ENCODE measurements at places on chromosomes 6 and 20. TPM values are rescaled to one million over a fixed set of nuclear protein-coding genes. Genes with fewer than 3 reads are reported as not detected.
A peak's percentile ranks its signal among the peaks of the same experiment; 100 is the strongest.

GRCh38 chr6:18368277-18369105 is 18.7 kb upstream of the RNF144B start:
- DNase-seq, result no peak

- DNase-seq, result no peak
These were observed 40.3 kb downstream of the STK35 start for GRCh38 chr20:2141600-2142575.

Gene PRR18
- not detected for total RNA-seq

Gene FILIP1
- 2.3 TPM for total RNA-seq

- DNase-seq, result no peak
These were observed 67.2 kb upstream of the SNX9 start for GRCh38 chr6:157755746-157756411.

DNA sequence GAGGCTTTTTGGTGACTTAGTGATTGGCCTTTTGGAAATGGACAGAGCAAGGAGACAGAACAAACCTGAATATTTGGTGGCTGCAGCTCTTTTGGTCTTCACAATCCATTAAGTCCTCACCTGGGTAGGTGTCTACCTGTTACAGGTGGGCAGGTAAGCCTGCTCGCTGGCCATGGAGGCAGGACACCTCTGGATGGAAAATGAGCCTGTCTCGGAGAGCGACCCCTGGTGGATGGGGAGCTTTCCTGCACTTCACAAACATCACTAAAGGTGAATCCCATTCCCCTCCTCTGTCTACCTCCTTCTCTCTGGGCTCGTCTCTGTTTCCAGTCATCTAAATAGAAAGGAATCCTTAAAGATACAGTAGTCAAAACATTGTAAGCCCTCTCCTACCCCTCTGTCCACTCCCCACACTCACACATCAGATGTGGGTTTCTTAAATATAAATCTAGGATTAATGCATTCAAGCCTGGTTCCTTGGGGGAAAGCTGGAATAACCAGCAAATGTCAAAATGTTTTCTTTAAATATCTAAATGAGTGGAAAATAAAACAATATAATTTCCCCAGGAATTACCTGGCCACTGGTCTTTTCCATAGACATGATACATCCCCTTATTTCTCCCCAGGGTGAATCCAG is 304.9 kb downstream of the CDH26 start:
- no peak for DNase-seq

Gene RBBP9
- total RNA-seq, result 17.9 TPM

GRCh38 chr20:43752561-43753301 is 25.9 kb upstream of the GTSF1L start:
- no peak for DNase-seq

DNA sequence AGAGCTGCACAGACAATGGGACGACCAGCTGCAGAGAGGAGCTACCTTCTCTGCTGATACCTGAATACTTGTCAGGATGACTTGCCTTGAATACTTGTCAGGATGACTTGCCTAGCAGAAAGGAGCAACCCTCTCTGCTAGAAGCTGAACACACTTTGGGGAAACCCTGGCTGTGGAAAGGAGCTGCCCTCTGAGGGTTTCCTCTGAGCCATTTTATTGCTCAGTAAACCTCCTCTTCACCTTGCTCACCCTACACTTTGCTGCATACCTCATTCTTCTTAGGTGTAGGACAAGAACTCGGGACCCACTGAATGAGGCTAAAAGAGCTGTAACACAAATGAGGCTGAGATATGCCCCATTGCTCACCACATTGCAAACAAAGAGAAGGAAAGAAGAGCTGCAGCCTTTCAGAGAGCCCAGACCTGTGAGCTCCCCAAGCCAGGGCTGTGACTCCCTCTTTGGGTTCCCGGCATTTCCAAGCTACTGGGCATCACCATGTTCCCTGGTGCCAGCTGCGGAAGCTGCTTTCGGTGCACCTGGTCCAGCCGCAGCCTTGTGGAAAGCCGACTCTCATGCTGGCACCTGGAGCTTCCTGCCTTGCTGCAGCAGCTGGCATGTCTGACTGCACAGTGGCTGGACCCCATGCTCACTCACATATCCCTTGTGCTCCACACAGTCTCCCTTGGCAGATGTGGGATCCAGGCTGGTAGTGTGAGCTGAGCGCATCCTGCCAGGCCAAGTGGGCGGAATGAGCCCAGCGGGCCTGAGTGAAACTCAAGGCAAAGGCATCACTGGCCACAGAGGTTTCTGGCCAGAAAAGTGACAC is 106.7 kb upstream of the AHI1 start:
- DNase-seq, result no peak

GRCh38 chr6:52227495-52227894 is 16.8 kb downstream of the IL17F start:
- no peak for DNase-seq

GRCh38 chr6:52498538-52499017 is 78.3 kb downstream of the TRAM2 start:
- no peak for DNase-seq

DNA sequence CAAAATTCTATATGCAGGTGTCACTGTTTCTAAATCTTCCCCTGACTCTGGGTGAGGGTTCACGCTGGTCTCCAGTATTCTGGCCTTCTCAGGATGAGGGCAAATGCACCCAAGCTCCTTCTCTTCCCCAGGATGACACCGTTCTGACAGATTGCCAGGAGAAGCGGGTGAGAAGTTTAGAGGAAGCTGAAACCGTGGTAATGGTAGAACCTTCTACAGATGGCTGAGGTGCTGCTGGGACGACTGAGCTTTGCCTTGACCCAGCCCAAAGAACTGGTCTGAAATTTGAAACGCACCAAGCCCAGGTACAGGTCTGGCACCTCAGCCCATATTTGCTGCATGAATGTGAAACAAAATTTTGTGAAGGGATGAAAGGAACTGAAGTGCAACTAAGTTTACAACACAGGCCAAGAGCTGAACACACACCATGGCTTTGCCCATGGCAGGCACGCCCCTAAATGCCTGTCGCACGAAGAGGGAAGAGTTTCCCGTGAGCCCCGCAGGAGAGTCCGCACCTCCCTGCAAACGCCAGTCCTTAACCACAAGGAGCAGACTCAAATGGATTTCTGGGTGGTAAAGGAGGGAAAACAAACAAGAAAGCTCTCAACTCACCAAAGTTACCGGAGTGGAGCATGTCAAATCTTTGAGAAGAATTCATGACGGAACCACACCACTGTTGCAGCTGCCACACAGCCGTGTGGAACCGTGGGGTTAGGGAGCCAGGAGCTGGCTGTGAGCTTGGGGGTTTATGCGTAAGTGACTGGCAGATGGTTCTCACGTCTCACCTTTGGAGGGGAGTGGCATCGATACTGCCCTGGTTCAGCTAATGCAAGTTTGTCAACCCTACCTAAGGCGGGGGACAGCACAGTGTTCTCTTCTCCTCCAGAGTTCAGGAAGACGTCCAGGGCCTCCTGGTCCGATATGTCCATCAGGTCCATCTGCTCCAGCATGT is 138.9 kb downstream of the DTNBP1 start:
- peak; percentile 39 for DNase-seq

- no peak for DNase-seq
These were observed 14.8 kb upstream of the DSTN start for GRCh38 chr20:17555106-17555505.

DNA sequence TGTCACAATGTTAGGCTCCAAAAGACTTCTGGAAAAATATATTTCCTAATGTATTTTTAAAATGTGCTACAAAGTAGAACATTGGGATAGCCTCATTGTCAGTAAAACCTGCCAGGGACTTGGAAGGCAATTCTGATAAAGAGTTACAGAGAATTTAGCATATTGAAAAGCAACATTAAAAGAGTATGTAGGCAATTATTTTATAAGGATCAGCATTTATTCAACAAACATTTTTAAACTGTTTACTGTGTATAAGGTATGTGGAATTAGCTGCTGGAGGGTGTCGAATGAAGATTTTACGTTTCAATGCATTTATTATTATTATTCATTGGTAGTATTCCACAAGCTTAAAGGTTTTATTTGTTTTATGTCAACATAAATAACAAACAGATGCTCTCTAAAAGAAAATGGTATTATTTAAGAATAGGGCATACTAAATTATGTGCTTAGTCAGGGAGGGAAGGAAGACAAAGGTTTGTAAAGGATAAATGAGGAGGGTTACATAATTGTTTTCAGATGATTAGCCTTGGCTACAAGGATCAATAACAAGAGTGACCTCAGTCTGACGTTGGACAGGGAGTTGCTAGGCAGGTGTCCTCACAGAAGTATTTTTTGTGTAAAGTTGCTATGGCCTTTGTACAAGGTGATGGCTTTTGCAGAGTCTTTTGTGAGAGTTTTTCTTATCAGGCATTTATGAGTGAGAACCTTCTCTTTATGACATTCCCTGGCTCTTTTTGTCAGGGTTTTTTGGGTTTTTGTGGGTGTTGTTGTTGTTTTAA is 313.4 kb upstream of the PLCB4 start:
- no peak for DNase-seq

DNA sequence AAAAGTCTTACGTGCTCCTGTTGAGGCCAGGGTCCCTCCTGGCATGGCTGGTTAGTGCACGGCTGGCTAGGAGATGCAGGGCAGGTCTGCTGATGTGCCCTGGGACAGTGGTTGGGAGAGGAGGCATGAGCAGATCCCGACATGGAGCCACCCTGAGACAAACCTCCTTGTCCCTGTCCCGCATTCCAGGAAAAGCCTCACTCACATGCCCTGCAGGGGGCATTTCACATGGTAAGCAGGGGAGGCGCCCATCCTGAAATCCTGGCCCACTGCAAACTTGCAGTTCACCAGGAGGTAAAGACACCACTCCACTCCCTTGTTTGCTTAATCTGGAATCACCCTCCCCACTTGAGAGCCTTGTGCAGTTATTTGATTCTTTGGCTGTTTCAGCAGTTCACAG is 116.7 kb upstream of the SLC24A3 start:
- peak; percentile 4 for DNase-seq

DNA sequence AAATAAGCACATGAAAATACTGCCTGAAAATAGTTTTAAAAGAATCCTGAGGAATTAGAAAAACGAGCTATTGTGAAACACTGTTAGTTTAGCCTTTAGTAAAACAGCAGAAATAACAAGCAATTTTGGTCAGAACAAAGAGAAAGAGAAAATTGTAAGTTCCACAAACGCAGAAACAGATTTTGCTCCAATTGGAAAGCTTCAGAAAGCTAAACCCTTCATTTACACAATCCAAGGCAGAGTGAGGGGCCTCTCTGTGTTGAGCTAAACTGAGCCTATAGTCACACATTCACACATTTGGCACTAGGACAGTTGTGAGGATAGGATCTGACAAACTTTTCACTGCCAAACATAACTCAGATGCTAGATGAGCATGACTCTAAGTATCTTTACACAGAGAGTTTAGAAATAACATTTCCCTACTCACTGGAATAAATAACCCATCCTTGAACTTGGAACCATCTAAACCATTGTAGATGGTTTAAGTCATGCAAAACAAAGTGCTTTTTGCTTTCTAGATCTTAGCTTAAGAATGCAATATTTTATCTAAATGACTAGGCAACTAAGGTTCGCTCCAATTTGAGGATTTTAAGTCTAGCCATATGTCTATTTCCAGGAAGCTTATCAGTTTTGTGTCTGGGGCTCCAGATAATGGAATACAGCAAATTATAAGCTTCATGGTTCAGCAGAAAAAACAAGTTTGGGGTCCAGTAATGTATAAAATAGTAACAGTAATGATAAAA is 122.6 kb downstream of the SGK1 start:
- no peak for DNase-seq

Gene TMEM170B
- total RNA-seq, result 1.1 TPM

DNA sequence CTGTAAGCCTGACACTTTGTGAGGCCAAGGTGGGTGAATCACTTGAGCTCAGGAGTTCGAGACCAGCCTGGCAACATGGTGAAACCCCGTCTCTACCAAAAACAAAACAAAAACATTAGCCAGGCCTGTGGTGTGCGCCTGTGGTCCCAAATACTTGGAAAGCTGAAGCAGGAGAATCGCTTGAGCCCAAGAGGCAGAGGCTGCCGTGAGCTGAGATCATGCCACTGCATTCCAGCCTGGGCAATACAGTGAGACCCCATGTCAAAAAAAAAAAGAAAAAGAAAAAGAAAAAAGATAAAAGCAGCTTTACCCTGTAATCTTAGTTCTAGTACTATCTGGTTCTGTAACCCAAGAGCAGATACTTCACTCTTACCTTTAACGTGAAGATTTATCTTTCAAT is 27.6 kb downstream of the SSR1 start:
- no peak for DNase-seq

Gene HS3ST5
- not detected for total RNA-seq

Gene MPIG6B
- total RNA-seq, result 4.5 TPM

Gene WFDC10A
- total RNA-seq, result not detected

DNA sequence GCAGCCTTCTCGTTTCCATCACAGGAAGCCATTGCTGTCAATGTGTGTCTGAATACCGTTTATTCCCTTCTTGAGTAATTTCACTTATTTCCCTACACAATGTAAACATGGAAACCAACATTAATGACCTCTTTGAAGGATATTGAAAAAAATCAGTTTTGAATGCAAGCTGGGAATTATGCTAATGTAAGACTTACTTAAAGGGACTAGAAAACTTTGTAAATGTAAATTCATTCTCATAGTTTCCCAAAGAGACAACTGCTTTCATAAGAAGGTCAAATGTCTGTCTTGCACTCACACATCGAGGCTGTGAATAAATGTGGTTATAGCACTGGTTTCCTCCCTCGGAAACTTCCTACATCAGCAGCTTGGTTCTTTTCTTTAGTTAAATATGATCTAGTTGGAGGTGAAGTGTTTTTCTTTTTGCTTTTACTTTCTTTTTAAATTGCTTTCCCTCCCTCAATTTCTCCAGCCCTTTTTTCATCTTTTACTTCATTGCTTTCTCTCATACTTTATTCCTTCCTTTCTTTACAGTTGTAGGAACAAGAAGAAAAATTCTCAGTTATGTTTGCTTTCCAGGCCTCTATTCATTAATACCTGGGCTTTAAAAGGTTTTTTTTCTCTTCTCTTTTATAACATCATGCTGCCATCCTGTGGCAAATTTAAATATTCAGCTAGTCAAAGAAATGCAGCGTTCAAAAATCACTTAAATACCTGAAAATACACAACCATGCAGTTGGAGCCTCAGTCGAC is 108.3 kb downstream of the TNFAIP3 start:
- no peak for DNase-seq

DNA sequence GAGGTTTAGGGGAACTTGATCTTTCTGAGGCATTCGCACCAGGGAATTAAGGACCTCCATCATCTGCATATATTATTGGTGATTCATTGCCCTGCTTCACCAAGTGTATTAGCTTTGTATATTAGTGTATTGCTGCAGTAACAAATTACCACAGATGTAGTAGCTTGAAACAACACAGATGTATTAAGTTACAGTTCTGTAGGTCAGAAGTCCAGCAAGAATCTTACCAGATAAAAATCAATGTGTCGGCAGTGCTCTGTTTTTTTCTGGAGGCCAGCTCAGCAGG is 65.8 kb downstream of the HMGN3 start:
- DNase-seq, result no peak

GRCh38 chr20:5046656-5047339 is 45.5 kb upstream of the SLC23A2 start:
- DNase-seq, result no peak

DNA sequence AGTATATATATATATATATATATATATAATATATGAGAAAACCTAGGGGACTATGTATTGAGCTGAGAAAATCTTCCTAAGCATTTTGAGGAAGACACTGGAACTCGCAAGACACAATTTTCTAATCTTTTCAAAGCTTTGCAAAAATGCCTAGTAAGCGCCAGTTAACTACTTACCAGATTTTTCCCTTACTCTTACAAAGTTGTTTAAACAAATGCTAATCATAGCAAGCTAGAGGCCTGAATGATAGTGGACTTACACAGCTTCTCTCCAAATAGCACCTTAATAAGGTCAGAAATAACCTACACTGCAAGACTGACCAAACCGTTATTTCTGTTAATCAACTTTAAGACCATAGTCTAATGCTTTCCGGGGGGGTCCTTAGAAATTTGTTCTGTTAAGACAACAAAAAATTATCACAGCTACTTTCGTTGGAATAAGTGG is 56.1 kb upstream of the HFE start:
- DNase-seq, result no peak

GRCh38 chr20:25078662-25079061 is 3.3 kb downstream of the VSX1 start:
- DNase-seq, result no peak
